Bronchus fibroblast of lung (primary cell): ENCODE measurements at places on chromosomes 6 and 20. TPM values are rescaled to one million over a fixed set of nuclear protein-coding genes. Genes with fewer than 3 reads are reported as not detected.

Gene LY6G5C
- total RNA-seq: 1.0 and 2.2 TPM in 2 replicates

Gene HCRTR2
- total RNA-seq: 0.17 TPM in 1 of 2 replicates, not detected in the other

Gene ANGPT4
- under 0.01 TPM in 1 of 2 replicates, not detected in the other for total RNA-seq

Gene RFX6
- not detected in 2 replicates for total RNA-seq

Gene GDAP1L1
- total RNA-seq: not detected in 2 replicates

Gene FRS3
- 3.3 and 3.4 TPM in 2 replicates for total RNA-seq

Gene CALHM4
- total RNA-seq: not detected in 2 replicates

Gene IRF4
- not detected in 2 replicates for total RNA-seq

Gene TMEM244
- total RNA-seq: not detected in 2 replicates

Gene ZNF184
- total RNA-seq: 4.0 and 6.2 TPM in 2 replicates

Gene TINAG
- not detected in 2 replicates for total RNA-seq

Gene VARS1
- total RNA-seq: 90.6 and 111 TPM in 2 replicates

Gene SLC35F1
- total RNA-seq: under 0.01 and 0.15 TPM in 2 replicates

Gene OR2H2
- total RNA-seq: not detected in 2 replicates

Gene RAET1L
- total RNA-seq: not detected in 2 replicates

Gene FOXF2
- total RNA-seq: 16.4 and 23.2 TPM in 2 replicates

Gene PLCB1
- total RNA-seq: 1.6 and 1.7 TPM in 2 replicates

Gene LY6G6C
- total RNA-seq: not detected in 2 replicates

Gene SCRT2
- total RNA-seq: not detected in 2 replicates

Gene CUL9
- 17.4 and 22.9 TPM in 2 replicates for total RNA-seq

Gene TBC1D7
- 8.7 and 14.4 TPM in 2 replicates for total RNA-seq

Gene APOBEC2
- total RNA-seq: not detected in 2 replicates

Gene EHMT2
- total RNA-seq: 38.7 and 39.8 TPM in 2 replicates

Gene TUBB2B
- 40.7 and 41.9 TPM in 2 replicates for total RNA-seq

Gene SGK2
- not detected in 2 replicates for total RNA-seq

Gene ATAT1
- total RNA-seq: 4.5 and 6.4 TPM in 2 replicates

Gene CASS4
- 2.2 and 2.4 TPM in 2 replicates for total RNA-seq
